GM13976 (cell line): ENCODE measurements at places on chromosomes 6 and 20.

- DNase-seq = no peak
These were observed 24.9 kb downstream of the KIF13A start for GRCh38 chr6:17962436-17963031.

DNA sequence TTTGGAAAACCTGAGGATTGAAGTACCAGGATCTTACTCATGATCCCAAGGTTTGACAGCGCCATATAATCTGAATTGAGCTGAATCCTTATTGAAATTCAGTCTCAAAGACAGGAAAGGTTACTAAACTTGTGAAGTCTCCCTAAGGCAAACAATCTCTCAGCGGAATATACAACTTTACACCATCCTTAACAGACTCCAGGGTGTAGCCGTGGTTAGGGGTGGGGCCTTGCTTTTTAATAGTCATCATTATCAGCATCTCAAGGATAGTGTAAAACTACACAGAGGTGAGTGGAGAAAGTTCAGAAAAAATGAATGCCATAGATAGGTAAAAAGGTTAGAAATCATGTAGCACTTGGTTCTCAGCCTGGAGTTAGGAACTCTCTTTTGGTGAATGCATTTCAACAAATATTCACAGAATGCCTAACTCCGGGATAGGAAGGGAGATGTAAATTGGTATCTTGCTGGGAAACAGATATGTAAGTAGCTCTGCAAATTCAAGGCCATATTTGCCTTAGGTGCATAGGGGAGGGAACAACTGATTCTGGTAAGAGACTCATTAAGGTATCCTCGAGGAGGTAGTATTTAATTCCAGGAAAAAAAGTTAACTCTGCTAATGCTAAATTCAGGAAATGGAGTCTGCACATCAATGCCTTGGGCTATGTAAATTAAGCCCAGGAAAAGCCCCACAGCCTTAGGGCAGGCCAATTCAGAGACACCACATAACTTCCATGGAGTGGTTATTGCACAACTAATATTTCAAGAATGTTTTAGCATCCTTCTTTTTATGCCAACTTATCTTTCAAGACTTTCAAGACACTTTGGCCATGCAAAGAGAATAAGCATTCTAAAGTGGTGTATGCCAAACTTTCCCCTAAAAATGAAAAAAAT, 61.6 kb downstream of the SNAP25 start:
- no peak for DNase-seq

DNA sequence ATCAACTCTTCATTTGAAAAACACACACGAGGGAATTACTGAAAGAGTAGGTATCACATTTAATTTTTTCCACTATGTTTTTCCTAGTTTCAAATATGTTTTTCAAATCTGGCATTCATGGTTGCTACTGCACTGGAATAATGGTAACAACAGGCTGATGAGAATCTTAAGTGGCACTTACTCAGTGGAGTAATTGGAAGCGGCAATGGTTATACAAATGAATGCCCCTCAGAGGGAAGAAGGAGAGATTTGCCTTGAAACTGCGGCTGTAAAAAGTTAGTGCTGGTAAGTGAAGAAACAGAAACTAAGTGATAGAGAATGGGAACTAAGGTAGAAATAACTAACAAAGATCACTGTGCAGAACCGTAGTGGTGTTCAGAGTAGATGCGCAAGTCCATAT, 41.0 kb upstream of the PDE7B start:
- no peak for DNase-seq

GRCh38 chr6:113719545-113719944, 137.6 kb upstream of the MARCKS start:
- no peak for DNase-seq

DNA sequence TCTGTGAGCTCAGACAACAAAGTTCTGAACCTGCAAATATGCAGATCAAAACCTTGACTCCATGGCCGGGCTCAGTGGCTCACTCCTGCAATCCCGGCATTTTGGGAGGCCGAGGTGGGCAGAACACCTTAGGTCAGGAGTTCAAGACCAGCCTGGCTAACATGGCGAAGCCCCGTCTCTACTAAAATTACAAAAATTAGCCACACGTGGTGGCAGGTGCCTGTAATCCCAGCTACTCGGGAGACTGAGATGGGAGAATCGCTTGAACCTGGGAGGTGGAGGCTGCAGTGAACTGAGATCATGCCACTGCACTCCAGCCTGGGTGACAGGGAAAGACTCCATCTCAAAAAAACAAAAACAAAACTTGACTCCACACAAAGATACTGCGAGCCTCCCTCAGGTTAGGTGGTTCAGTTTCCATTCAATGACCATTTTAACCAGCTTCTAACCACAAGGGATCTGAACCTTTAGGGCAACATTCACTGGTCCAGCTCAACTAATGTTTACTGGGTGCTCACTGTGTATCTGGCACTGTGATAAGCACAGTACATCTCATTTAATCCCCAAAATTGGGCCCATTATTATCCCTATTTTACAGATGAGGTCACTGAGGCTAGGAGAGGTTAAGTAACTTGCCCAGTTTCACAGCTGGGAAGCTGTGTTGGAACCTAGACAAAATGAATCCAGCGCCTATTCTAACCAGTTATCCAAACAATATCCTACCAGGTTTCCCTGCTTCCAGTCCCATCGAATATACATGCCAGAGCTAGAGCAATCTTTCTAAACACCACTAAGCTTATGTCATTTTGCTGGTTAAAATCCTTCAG, 1.8 kb downstream of the SNRPB start:
- no peak for DNase-seq

GRCh38 chr6:14001329-14002012, 76.7 kb downstream of the RNF182 start:
- DNase-seq = no peak

DNA sequence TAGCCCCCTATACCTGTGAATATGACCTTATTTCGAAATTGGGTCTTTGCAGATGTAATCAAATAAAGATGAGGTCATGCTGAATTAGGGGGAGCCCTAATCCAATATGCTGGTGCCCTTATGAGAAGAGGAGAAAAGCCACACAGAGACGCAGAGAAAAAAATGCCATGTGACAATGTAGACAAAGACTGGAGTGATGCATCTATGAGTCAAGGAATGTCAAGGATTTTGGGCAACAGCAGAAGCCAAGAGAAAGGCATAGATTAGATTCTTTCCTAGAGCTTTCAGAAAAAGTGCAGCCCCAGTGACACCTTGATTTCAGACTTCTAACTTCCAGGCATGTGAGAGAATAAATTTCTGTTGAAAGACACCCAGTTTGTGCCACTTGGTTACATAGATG, 47.4 kb upstream of the HS3ST5 start:
- DNase-seq = no peak

GRCh38 chr6:53701333-53702218, 36.0 kb upstream of the KLHL31 start:
- DNase-seq = no peak

DNA sequence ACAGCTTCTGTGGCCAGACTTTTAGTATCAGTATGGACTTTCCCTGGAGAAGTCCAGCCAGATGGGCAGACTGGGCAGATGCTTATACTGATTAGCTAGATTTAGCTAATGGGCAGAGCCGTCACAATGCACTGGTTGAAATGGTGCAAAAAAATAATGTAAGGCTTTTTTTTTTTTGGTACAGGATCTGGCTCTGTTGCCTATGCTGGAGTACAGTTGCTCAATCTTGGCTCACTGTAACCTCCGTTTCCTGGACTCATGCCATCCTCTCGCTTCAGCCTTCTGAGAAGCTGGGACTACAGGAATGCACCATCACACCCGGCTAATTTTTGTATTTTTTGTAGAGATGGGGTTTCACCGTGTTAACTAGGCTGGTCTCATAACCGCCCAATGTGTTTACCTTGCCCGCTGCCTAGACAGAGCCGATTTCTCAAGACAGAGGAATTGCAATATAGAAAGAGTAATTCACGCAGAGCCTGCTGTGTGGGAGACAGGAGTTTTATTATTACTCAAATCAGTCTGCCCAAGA, 16.4 kb upstream of the KIFC1 start:
- DNase-seq = no peak

DNA sequence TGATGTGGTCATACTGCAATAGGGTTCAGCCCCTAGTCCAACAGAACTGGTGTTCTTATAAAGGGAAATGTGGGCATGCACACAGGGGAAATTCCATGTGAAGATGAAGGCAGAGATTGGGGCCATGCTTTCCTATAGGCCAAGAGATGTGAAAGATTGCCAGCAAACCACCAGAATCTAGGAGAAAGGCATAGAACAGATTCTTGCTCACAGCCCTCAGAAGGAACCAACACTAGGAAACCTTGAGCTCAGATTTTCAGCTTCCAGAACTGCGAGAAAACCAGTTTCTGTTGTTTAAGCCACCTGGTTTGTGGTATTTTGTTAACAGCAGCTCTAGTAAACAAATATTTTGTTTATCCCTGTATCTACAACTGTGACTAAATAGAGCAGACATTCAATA, 197.6 kb upstream of the CITED2 start:
- no peak for DNase-seq

DNA sequence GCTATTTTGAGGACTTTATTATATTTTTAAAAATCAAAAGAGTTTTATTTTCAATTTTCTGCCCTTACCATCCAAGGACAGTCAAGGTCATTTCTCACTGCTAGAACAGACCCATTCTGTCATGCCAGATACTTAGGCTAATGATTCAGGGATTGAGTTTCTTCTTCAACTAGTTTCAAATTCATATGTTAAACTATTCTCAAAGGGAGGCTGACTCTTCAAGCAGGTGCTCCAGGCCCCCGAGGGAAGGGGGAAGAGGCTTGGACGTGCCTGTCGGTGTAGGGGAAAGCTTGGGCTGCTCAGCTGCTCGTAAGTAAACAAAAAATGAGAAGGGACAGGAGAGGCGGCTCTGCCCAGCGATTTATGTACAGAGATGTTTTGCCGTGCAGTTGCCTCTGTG, 69.4 kb upstream of the MYLIP start:
- no peak for DNase-seq

- DNase-seq = no peak
These were observed 5.9 kb upstream of the PTPRK start for GRCh38 chr6:128526152-128526914.

DNA sequence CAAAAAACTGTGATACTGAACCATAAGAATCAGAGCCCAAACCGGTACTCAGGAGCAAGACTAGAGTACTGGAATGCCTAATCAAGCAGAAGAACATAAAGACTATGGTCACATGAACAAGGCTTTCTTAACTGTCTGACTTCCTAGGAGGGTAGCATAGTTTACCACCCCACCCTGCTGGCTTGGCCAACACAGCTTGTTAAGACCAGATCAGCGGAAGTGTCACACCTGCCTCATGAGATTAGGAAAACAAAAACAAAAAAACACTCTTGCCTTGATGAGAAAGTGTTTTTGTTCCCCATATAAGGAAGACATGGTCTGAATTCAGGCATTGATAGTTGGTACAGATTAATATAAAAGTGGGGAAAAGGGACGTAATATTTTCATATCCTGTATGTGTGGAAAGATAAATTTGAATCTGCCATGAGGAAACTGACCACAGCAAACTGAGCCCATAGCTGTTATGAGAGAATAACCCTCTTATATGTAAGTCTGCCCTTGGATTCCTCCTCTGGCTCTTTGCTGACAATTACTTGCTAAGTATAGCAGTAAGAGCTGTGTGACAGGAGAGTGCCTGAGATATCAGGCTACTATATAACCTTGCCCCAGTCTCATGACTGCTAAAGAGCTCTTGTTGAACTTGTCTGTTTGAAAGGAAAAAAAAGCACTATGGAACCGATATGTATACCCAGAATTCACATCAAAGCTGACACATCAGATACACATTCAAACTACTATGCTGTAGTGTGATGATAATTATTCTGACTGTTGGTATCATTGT, 197.1 kb downstream of the EPHA7 start:
- DNase-seq = no peak

GRCh38 chr20:23774081-23774480, 23.3 kb upstream of the CST1 start:
- DNase-seq = no peak

- no peak for DNase-seq
These were observed 84.3 kb downstream of the PFDN4 start for GRCh38 chr20:54292185-54292584.

GRCh38 chr20:42972591-42972990, 217.1 kb downstream of the PTPRT start:
- DNase-seq = no peak

GRCh38 chr6:26243132-26243531, 121.9 kb upstream of the BTN3A2 start:
- no peak for DNase-seq

DNA sequence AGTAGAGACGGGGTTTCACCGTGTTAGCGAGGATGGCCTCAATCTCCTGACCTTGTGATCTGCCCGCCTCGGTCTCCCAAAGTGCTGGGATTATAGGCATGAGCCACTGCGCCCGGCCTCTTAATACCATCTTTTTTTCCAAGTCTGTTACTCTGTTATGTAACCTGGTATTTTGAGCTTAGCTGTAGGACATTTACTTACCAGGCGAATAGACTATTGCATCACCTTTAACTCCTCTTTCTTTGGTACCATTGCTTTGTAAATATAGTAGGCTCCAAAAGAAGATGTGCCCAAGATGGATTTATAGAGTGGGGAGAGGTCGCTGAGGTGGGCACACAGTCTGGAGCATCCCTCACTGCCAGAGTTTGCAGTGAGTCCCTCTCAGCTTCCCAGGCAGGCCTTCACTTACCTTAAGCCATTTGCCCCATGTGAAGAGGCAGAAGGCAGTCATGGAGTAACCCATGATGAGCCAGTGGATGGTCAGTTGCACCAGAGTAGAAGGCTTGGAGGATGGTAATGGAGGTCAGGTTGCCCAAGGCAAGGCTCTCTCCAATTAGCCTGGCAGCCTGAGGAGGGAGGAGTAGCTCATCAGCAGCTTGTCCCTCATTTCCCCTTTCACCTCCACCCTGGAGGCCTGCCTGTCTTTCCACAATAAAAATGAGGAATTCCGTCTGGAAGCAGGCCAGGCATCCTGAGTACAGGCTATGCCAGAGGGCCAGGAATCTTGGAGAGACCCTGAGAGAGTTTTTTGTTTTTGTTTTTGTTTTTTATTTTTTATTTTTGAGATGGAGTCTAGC, 9.7 kb downstream of the TIAM2 start:
- no peak for DNase-seq

DNA sequence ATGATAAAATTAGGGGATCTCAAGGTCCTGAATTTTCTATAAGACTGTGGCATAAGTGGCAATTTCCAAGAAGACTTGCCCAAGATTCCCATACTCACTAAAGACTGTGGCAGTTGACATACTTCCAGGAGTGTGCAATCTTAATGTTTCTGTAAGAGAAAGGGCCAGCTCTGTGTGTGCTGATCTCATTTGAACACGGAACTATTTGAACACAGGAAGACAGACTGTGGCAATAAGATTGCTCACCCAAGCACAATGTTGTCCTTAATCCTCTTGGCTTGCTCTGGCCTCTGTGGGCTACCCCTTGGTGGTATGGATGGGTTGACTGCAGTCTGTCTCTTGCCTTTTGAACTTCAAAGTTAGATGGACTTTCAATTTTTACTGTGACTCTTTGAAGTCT, 151.4 kb downstream of the PHF3 start:
- DNase-seq = no peak

- no peak for DNase-seq
These were observed 43.9 kb upstream of the DEK start for GRCh38 chr6:18308070-18308735.

GRCh38 chr20:57980506-57980905, 247.9 kb downstream of the ANKRD60 start:
- no peak for DNase-seq
